ENCODE measurements at places on chromosomes 5 and 9. TPM values are rescaled to one million over a fixed set of nuclear protein-coding genes. Genes with fewer than 3 reads are reported as not detected.

The PROB1 gene
- total RNA-seq: 0.52 TPM

The SLC34A1 gene
- not detected for total RNA-seq

The PCDHA1 gene
- 0.35 TPM for total RNA-seq

- peak; percentile 80 for DNase-seq
Measured at GRCh38 chr5:127988146-127988760, 95.3 kb upstream of the SLC12A2 start.

GRCh38 chr5:133992429-133993155, 12.2 kb downstream of the VDAC1 start:
- no peak for DNase-seq

DNA sequence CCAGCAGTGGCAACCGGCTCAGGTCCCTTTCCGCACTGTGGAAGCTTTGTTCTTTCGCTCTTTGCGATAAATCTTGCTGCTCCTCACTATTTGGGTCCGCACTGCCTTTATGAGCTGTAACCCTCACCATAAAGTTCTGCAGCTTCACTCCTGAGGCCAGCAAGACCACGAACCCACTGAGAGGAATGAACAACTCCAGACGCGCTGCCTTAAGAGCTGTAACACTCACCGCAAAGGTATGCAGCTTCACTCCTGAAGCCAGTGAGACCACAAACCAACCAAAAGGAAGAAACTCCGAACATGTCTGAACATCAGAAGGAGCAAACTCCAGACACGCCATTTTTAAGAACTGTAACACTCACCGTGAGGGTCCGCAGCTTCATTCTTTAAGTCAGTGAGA, 103.5 kb downstream of the GLIS3 start:
- peak; percentile 50 for DNase-seq

- no peak for DNase-seq
Measured at GRCh38 chr9:136201609-136202453, 3.1 kb downstream of the LHX3 start.

DNA sequence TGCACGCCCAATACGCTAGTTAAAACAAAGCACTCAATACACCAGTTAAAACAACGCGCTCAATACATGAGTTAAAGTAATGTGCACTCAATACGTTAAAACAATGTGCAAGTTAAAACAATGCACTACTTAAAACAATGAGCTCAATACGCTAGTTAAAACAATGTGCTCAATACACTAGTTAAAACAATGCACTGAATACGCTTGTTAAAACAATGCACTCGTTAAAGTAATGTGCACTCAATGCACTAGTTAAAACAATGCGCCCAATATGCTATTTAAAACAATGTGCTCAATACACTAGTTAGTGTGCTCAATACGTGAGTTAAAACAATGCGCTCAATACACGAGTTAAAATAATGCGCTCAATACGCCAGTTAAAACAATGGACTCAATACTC, 185.0 kb downstream of the TRIO start:
- no peak for DNase-seq
